HFF-Myc (cell line): ENCODE measurements at places on chromosomes 7 and 10.
A peak's percentile ranks its signal among the peaks of the same experiment; 100 is the strongest.

GRCh38 chr7:121909716-121910345, 36.9 kb downstream of the PTPRZ1 start:
- DNase-seq: no peak

- DNase-seq: no peak
These were observed 3.3 kb downstream of the SRGN start for GRCh38 chr10:69091143-69091651.

GRCh38 chr7:72405418-72405817, 6.7 kb downstream of the CALN1 start:
- DNase-seq: no peak

DNA sequence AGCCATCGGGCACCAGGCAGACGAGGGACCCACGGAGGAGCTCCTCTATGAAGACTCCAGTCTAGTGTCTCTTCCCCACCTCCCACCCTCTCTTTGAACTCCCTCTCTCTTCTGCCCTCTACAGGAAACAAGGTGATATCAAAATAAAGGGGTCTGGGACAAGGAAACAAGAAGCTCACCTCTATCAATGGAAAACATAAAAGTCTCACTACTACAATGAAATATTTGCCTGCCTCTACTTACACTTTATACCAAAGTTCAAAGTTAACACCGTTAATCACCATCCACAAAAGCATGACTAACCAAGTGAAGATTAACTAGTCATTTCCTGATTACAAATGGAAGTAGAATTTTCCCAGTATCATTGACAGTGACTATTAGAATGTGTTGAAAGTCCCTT, 82.2 kb downstream of the PARD3 start:
- no peak for DNase-seq

DNA sequence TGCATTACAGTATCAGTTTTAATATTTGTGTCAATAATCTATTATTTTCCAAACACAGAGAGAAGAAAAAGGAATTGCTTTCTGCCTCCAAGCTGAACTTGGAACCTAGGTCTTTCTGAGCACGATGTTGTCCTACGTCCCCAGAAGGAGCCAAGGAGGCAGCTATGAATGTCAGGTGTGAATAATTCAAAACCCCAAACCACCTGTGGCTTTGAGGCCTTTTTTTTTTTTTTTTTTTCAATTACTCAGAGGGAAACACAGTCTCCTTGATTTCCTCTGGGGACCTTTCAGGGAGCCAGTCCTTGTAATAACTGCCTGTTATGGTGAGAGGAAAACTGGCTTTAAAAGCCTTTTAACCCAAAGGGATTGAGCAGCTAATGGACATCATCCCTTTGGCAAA, 8.3 kb downstream of the GPR85 start:
- no peak for DNase-seq

DNA sequence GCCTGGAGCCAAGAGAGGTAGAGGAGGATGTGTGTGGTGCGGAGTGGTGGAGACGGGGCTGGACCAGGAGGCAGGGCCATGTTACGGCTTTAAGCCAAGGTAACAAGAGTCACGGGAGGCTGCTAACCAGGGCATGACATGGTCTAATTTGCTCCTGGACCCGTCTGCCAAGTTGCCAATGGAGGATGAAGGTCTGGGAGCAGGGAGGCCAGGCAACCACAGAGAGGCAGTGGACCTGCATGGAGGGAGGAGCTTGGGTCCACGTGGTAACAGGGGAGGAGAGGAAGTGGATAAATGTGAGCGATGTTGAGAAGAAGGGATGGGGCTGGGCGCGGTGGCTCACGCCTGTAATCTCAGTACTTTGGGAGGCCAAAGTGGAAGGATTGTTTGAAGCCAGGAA, 31.0 kb downstream of the SRRM3 start:
- DNase-seq: no peak

DNA sequence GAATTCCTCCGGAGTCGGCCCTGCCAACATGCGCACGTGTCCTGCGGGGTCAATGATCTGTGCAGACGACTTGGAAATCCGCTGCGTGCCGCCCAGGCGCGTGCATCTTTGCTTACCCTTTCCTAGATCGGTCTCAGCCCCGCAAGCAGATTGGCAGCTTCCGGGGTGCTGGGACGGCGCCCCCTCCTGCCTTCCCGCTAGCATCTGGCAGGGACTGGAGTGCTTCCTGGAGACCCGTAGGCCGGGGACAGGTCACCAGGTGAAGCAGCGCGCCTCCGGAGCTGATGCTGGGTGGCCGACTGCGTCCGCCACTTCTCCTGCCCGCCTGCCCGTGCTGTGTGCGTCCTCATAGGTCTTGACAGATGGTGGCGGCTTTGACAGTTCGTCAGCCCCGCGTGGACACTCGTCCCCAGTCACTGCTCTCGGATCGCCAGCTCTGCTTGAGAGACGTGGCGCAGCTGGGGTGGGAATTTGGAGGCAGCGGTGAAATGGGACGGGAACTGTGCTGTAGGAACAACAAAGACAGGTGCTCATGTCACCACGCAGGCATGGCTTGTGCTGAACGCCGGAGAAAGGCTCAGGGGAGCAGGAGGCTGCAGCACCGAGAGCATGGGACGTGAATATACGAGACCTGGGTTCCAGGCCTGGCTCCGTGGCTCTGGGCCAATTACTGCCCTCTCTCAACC, 21.9 kb upstream of the KCNK18 start:
- DNase-seq: no peak

GRCh38 chr7:102404005-102404861, 8.1 kb downstream of the PRKRIP1 start:
- DNase-seq: no peak

- peak; percentile 3 for DNase-seq
These were observed 58.3 kb downstream of the CDK13 start for GRCh38 chr7:40008223-40008815.

DNA sequence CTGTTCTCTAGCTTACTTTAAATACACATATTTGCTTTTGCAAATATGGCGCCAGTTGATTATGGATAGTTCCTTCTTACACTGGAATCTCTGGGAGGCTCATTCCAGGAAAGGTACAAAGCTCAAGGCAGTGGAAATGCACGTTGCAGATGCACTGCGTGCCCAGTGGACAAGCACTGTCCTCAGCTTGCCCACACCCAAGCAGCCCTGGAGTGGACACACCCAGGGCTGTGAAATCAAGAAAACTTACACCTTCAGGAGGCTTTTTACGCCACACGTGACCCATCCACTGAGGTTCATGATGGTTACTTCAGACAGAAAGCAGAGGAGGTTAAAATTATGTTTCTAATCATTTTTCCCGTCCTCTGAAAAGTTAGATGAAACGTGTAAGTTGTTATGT, 248.5 kb downstream of the VTI1A start:
- DNase-seq: no peak

DNA sequence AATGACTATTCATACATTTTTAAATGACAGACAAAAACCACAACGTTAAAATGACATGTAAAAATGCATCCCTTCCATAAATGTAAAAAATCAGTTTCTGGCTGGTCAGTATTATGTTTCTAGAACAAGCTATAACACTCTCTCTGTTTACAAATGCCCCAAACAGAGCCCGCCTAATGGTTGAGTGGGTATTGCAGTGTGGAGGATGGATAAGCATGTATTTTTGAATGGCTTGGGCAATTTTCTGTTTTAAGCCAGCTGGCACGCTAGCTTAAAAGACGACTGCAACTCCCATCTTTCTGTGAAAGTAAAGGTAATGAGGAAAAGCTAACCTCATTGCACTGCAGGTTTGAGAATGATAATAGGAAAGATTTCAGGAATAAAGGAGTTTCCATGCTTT, 430.7 kb downstream of the PARD3 start:
- DNase-seq: no peak

GRCh38 chr10:66931949-66932343, 6.1 kb downstream of the LRRTM3 start:
- DNase-seq: no peak
